Central memory CD8-positive, alpha-beta T cell (primary cell): ENCODE measurements at places on chromosomes 16 and 17.

DNA sequence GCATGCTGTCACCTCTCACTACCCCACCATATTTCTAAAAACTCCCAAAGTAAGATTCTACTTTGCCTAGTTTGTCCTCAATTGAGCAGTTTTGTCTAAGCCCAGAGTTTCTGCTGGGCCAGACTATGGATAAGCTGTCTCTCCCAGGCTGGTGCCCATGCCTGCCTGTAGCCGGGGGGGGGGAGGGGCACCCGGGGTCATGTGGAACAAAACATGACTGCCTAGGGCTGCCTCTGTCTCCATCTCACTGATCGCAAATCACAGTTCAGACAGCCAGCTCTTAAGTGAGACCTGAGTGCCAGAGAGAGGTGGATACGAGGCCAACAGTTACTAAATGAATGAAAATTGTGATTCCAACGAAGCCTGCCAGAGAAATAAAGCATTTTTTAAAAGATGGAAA, 78.8 kb upstream of the RPRML start:
- no peak for DNase-seq

- DNase-seq = no peak
Observed at GRCh38 chr17:34434052-34434451, 71.0 kb upstream of the CCL1 start.

- no peak for DNase-seq
Observed at GRCh38 chr16:27598931-27599565, 49.1 kb downstream of the KATNIP start.

- DNase-seq = no peak
Observed at GRCh38 chr17:51362811-51363585, 102.7 kb downstream of the UTP18 start.
